Chondrocyte (in vitro differentiated cells): ENCODE measurements at places on chromosomes 2 and 18. TPM values are rescaled to one million over a fixed set of nuclear protein-coding genes. Genes with fewer than 3 reads are reported as not detected.

- DNase-seq: no peak
These were observed 102.2 kb upstream of the KCTD1 start for GRCh38 chr18:26650310-26651268.

DNA sequence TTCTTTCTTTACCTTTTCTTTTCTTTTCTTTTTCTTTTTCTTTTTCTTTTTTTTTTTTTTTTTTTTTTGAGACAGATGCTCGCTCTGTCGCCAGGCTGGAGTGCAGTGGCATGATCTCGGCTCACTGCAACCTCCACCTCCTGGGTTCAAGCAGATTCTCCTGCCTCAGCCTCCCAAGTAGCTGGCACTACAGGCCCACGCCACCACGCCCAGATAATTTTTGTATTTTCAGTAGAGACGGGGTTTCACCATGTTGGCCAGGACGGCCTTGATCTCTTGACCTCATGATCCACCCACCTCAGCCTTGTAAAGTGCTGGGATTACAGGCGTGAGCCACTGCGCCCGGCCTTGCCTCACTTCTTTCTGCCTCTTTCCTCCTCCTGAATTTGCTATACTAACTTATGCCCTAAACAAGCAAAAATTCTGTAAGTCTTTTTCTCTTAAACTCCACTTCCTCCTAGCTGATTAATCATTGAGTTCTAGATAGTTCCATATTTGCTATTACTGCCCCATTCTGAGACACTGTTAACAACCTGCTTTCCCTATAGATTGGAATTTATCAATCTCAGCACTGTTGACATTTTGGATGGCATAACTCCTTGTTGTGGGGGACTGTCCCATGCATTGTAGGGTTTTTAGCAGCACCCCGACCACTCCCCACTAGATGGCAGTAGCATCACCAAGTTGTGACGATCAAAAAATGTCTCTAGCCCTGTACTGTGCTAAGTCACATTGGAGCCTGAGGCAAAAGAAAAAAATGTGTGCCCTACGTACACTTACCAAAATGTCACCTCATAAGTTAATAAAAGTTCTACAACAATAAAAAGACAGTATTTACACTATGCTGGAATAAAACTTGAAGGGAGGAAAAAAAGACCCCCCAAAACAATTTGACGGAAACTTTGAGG lies 16.4 kb upstream of the THADA start:
- DNase-seq: no peak

DNA sequence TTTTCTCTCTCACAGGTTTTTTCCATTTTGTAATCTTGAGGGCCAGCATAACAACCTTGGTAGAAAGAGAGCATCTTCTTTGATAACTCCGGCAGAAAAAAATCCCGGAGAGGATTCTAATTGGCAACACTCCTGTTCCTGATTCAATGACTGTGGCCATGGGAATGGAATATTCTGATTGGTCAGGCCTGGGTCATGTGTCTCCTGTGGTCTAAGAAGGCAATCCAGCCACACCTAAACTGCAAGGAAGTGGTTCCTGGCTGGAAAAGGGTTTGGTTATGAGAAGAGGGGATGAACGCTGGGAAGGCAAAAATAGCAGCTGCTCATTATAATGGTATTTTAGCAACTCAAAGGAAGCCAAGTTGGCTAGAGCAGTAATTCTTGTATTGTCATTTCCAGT lies 24.8 kb upstream of the ZNF638 start:
- DNase-seq: no peak

Gene TSHZ1
- 7.8 to 10.6 TPM (median 8.0 TPM) in 3 replicates for total RNA-seq
